ENCODE measurements at places on chromosomes 11 and 22.

DNA sequence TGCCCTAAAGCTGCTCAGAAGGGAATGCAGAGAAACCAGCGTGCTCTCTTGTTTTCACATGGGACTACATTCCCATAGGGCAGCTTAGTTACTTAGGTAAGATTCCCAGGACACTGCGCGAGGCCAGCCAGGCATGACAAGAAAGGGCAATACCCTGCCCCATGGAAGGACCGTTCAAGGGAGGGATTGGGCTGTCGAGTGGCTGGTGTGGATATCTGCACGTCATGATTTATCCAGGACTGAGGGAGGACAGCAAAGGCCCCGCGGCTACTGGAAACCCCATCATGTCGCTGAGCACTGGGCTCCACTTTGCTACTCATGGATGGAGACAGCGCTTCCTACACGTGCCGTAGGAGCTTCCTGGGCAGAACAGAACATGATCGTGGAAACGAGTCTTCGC, 169.4 kb downstream of the OPCML start:
- no peak for ATAC-seq

- no peak for ATAC-seq
Measured at GRCh38 chr11:67366961-67367760, 6.2 kb downstream of the CLCF1 start.

DNA sequence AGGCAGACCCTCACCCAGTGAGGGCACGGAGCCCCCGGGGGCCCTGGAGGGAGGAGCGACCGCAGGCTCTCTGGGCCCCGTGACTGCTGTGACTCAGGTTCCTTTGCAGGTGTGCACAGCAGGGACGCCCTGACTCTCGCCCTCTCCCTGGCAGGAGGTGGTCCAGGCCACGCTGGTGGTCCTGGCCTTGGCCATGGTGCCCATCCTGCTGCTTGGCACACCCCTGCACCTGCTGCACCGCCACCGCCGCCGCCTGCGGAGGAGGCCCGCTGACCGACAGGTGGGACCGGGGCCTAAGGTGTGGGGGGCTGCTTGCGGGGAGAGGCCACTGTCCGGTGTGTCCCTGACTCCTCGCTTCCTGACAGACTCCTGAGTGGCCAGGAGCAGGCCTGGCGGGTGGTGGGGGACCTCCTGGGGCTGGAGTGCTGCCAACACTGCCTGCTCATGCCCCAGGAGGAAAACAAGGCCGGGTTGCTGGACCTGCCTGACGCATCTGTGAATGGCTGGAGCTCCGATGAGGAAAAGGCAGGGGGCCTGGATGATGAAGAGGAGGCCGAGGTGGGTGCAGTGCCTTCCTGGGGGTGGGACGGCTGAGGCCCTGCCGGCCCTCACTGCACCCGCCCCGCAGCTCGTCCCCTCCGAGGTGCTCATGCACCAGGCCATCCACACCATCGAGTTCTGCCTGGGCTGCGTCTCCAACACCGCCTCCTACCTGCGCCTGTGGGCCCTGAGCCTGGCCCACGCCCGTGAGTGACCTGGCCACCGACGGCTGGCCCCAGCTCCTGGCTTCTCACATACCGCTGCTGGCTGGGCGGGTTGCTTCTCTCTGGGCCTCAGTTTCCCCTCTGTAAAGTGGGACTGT, 10.9 kb downstream of the TCIRG1 start:
- no peak for ATAC-seq

GRCh38 chr11:113591117-113591516, 115.0 kb downstream of the TMPRSS5 start:
- peak; percentile 71 for ATAC-seq

GRCh38 chr22:46036558-46037408, 59.8 kb upstream of the WNT7B start:
- peak; percentile 72 for ATAC-seq

DNA sequence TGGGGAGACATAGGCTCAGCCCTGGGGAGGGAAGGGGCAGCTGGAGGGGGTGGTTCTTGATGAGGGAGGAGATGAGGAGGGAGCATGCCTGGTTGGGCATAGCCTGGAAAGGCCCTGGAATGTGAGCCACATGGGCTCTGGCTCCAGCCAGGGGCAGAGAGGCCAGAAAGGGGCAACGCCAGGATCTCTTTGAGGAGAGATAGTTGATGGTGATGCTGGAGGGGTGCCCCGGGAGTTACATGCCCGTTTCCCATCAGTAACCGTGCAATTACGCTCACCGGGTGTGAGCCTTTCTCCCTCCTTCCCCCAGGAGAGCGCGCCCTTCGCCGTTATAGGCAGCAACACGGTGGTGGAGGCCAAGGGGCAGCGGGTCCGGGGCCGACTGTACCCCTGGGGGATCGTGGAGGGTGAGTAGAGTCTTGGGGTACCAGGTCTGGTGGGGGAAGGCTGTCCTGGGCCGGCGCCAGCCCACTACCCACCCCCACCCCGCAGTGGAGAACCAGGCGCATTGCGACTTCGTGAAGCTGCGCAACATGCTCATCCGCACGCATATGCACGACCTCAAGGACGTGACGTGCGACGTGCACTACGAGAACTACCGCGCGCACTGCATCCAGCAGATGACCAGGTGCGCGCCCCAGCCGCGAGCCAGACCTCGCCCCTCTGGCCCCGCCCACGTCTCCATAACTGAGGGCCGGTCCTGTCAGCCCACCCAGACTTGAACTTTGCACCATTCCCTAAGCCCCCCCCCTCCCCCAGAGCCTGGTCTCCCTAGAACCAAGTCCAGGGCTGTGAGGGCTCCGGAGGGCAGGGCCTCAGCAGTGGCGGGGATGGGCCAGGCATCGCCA, 1.8 kb upstream of the GP1BB start:
- no peak for ATAC-seq

DNA sequence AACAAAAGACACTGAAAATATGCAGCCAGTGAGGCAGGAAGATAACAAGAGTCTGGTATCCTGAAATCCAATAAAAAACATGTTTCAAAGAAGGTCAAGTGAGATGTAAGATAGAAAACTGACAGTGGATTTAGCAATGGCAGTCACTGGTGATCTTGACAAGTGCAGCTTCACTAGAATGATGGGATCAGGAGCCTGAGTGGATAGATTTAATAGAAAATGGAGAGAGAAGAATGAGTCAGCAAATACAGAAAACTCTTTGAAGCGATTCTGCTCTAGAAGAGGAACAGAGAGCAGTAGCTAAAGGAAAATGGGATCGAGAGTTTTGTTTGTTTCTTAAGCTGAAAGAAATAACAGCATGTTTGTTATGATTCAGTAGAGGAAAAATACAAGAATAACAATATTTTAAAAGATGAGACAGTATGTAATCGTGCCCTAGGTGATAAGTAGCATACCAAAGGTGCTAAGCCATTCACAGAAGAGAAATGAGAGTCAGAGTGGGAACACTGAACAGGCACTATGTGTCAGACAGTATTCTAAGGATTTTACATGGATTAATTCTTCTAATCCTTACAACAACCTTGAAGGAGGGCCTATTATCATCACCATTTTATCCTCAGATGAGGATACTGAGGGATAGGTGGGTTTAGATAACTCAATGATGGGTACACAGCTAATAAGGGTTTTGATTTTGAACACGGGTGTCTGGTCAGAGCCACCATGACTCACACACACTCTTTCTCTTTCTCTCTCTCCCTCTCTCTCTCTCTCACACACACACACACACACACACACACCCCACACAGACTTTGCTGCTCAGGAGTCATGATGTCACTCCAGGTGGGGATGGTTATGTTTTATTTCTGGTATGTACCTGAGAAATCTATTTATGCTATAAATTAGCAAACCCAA, 36.3 kb downstream of the MRE11 start:
- ATAC-seq: no peak

- no peak for ATAC-seq
Measured at GRCh38 chr22:24416611-24417010, 10.8 kb upstream of the ADORA2A start.

DNA sequence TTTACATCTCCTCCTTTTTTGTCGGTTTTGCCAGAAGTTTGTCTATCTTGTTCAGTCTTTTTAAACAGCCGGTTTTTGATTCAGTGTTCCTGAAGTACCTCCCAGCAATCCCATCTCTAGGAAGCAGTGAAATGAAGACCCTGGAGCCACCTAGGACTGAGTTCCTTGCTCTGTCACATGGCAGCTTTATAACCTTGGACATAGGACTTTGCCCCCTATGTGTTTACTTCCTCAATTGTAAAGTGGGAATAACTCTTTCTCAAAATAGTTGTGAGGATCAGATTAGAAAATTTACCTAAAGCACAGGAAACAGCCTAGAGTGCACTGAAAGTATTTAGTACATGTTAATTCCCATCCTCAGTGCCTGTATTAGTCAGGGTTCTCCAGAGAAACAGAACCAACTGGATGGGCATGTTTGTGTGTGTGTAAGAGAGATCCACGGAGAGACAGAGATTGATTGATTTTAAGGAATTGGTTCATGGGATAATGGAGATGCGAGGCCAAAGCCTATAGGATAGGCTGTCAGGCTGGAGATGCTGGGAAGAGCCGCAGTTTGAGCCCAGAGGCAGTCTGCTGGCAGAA, 20.0 kb downstream of the FAM83F start:
- no peak for ATAC-seq

- no peak for ATAC-seq
Measured at GRCh38 chr22:35746248-35746647, 28.6 kb downstream of the APOL5 start.

GRCh38 chr22:48835857-48836672, 991.6 kb downstream of the BRD1 start:
- no peak for ATAC-seq

- ATAC-seq: peak; percentile 80
Measured at GRCh38 chr11:92941676-92942571, 27.5 kb upstream of the MTNR1B start.

DNA sequence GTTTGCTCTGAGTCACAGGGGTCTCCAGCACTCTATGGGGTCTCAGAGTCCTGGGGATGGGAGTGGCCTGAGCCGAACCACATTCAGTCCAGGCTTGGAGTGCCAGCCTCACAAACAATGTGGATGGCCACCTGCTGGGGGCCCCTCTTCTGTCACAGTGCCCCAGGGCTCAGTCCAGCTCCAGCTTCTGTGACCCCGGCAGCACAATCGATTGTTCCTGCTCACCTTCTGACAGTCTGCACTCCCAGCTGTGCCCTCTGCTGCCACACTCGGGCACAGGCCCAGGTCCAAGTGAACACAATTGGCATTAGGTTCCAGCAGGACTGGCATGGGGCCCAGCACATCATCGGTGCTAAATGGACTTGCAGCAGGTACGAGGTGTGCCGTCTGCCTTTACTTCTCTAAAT, 84.8 kb downstream of the TP53I11 start:
- no peak for ATAC-seq

- ATAC-seq: no peak
Measured at GRCh38 chr11:121476379-121477032, 23.7 kb upstream of the SORL1-AS1 start.

GRCh38 chr22:44364751-44365130, 52.0 kb upstream of the SHISAL1 start:
- ATAC-seq: no peak

DNA sequence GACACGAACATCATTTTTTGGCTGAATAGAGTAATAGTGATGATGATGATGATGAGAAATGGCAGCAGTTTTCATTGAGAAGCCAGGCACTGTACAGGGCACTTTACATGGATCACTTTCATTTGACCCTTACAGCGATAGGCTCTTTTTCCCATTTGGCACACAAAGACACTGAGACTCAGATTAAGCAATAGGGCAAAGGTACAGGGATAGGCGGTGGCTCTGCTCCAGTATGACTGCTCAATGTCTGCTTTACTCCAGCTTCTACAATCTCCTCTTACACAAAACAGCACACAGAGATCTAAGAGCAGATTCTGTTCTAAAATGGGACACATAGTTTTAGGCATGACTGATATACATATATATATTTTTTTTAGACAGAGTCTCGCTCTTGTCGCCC, 40.6 kb downstream of the MPPED2 start:
- ATAC-seq: no peak

DNA sequence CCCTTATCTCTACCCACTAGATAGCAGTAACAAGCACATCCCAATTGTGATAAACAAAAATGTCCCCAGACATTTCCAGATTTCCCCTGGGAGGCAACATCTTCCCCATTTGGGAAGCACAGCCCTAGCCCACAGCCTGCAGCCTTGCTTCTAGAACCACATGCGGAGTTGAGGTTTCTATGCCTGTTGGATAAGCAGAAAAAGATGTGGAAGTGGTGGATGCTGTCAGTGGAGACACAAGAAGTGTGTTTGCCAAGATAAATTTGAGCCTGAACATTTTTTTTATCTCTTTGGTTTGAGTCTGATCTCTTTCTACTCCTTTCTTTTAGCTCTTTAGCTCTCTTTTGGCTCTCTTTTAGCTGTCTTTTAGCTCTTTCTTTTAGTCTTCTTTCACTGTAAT, 884.5 kb downstream of the NTM start:
- ATAC-seq: no peak

DNA sequence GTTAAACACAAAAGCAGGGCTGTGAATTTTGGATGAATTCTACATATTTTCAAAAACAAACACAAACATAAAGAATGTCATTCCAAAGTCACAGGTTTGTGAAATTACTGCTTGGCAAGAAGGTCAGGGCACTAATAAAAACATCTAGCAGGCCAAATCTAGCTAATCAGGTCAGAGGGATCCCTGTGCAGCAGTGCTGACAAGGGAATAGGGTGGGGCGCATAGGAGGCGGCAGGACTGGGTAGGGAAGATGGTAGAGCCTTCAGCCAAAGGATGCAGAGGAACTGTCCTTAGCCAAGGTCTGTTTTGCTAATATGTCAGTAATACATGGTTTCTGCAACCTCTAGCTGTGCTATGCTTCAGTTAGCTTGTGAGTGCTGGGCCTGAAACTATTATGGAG, 396.6 kb downstream of the TENM4 start:
- ATAC-seq: no peak

DNA sequence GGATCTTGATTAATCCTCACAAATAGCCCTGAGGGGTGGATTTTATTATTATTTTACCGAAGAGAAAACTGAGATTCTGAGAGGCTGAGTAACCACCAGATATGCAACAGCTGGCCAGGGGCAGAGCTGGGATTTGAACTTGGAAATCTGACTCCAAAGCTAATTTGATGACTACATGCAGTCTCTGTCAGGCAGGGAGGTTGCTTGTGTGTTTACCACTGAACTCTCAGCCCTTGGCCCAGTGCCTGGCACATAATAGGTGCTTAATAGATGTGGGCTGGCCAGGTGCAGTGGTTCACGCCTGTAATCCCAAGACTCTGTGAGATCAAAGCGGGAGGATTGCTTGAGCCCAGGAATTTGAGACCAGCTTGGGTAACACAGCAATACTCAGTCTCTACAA, 121.7 kb upstream of the CRYBB3 start:
- ATAC-seq: no peak

DNA sequence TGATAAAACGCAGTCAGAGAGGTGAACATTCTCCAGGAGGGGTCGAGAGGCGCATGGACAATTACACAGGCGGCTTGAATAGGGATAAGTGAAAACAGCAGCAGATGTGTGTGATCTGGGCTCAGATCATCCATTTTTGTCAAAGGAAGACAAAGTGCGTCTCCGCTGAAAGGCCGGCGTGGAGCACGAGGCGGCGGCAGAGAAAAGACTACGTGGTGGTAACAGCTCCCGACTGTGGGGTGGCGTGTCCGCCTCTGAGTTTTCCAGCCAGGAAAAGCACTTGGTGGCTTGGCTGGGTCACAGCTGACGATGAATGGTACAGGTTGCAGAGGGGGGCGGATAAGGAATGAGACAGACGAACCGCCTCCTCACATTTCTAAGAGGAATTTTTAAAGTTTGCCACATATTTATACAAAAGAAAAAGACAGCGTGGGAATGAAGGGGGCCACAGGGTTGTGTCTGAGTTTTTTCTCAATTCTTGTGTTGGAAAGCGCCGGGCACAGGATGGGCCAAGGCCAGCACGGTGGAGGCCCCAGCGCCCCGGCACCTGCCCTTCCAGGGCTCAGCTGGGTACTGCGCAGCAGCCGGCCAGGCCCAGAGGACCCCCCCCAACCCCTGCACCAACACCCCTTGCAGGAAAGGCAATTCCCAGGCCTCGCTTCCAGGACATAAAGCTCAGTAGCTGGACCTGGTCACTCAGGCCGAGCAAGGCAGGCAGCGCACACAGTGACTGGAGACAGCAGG, 80.4 kb downstream of the TRMU start:
- ATAC-seq: no peak
